ENCODE measurements at places on chromosomes 16 and 17.

DNA sequence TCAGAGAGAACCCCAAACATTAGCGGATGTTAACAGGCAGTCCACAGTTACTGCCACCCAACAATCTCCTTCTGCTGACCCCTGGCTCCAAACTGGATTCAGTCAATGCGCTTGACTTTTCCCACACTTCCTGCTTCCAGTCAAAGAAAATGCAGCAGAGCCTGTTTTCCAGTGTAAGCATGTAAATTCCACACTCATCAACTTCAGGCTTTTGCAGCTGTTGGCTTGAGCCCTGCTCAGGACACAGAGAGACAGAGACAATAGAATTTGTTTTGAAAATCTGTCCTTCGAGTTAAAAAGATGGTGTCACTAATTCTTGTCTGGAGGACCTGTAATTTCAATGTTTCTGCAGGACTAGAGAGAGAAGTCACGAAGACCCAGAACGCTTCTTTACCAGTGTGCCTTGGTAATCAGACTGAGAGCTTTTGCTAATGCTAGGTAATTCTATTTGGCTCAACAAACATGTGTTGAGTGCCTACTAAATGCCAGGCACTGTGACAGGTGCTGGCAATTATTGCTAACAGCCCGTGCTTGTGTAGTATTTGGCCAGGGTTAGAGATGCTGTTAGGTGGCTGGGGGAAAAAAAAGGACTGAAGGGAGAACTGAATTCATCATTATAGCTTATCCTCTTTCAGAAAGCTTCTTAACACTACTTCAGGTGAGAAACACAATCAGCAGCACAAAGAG lies 32.5 kb downstream of the HOXB1 start:
- DNase-seq, result no peak

GRCh38 chr16:23058576-23058975 lies 90.7 kb downstream of the USP31 start:
- no peak for DNase-seq

- no peak for DNase-seq
These were observed 5.4 kb downstream of the ASPHD1 start for GRCh38 chr16:29905668-29906067.

GRCh38 chr17:80219763-80220053 lies 425 bp downstream of the SGSH start:
- DNase-seq, result no peak

- DNase-seq, result no peak
These were observed 41.2 kb upstream of the NDRG4 start for GRCh38 chr16:58458606-58459343.

DNA sequence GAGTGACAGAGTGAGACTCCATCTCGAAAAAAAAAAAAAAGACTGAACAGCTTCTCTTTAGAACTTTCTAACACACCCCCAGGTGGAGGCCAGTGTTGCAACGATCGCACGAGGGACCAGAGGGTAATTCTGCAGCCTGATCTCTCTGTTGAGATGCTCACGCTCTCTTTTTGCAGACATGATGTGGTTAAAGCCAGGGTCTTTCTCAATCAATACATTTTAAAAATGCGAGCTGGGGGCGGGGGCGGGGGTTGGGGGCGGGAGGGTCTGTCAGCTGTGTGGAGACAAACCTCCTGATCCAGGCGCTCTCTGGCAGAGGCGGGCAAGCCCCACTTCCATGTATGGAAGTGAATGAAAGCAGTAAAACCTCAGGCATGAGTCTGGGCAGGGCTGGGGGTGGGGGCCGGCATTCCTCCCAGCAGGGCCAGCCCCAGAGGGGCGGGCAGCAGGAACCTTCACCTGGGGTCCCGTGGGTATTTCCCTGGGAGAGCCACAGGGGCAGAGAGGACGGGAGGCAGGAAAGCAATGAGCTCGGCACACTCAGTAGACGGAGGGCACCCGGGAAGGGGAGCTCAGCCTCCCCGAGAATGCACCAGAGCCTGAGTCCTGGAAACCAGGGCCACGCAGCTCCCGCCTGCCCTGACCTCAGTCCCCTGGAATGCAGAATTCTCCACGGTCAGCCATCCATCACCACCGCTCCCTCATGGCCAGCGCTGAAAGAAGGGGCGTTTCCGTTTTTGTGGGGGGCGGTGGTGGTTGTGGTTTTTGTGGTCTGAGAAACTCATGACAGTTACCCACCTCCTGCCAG lies 28.0 kb downstream of the NXN start:
- DNase-seq, result peak; percentile 87

DNA sequence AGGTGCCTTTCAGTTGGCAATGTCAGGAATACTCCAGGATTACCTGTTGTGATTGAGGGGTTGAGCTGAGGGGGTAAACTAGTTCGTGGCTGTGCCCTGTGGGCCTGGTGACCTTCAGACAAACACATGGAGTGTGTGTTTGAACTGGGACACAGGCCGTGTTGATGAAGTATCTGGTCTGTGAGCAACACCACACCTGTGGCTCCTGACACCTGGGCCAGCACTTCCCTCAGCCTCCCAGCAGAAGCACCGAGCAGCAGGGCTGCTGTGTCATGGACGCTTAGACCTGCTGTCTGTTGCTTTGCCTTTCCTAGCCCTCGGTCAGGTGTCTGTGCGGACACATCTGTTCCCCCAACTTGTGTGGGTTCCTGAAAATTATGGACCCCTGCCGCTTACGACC lies 82.9 kb downstream of the KSR1 start:
- DNase-seq, result no peak

GRCh38 chr16:2230376-2230775 lies 5.9 kb upstream of the DNASE1L2 start:
- no peak for DNase-seq

GRCh38 chr16:15960124-15960971 lies 10.9 kb downstream of the ABCC1 start:
- no peak for DNase-seq

DNA sequence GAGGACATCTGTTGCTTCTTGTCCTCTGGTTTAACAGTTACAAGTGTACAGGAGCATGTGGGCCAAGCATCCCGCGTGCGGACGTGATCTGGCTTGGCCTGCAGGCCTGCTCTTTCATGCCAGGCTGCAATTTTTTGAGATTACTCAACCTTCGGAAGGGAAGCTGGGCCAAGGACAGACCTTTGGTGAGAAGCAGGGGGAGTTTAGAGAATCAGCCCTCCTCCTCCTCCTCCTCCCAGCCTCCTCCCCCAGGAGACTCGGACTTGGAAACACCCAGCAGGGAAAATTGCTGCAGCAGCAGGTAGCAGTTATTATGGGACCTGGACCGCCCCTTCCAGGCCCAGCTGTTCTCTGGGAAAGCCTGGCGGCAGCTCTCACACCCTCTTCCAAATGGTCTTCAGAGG lies 5.1 kb upstream of the KLHL36 start:
- peak; percentile 81 for DNase-seq

DNA sequence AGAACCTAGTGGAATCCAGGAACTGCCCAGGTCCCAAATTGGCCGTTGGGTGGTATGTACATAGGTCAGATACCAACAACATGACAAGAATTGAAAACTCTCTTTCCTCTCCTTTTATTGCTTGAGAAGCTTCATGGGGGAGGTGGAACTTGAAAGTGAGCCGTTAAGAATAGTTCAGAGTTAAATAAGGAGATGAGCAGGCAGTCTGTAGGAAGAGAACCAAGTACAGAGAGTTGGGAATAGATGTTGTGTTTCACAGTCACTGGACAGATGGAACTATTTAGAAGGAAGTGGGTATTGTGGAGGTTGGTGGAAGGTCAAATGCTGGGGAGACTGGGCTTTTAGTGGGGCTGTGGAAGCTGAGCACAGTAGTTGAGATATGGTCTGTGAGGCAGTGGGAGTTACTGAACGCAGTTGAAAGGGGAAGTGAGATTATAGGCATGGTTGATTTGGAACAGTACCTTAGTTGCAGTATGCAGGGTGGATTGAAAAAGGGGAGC lies 26.4 kb downstream of the ARHGAP44 start:
- no peak for DNase-seq

DNA sequence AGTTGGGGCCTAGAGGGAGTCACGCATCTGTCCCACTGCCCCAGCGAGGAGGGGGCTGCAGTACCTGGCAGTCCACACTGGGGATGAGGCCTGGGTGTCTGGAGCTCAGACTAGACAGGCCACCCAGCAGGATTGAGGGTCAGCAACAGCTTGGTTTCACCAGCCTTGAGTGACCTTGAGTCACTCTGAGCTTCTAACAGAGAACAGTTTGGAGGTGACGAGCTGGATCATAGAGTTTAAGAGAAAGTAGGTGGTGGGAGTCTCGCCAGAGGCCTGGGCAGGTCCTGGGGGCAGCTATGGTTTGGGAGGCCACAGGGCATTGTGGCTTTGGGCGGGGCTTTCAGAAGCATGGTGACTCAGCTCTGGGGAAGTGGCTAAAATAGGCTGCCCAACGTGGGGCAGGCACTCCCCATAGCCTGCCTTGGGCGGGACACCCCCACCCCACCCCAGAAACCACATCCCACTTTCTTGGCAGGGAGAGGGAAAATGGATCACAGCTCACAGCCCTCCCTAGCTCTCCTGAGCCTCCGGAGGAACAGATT lies 20.5 kb downstream of the CDC42EP4 start:
- DNase-seq, result no peak

DNA sequence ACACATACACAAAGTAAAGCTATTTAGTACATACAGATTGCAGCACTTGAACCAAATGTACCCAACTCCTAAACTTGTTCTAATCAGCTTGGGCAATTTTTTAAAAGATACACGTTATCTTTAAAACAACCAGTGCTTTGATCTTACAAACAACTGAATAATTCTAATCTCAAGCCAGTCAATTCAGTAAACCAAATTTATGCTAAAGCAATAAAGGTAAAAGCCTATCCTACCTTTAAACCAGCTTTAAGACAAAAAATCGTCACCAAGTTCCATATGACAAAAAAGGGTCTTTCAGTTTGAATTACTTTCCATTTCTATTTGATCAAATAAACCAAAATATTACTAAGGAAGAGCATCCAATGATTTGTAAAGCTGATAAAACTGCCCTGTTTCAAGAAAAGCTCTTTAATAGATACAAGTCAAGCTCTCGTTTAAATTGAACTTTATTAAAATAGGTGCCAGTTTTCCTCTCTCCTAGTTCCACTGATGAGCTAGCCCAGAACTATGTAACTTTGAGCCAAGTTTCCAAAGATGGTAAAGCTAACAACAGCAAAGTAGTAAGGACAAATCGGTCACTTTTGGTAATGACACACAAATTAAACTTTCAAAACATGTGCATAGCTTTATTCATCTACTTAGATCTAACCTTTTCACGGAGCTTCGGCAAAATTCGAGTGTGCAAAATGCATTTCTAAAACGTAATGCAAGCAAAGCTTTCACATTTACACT lies 10.2 kb downstream of the CRYBA1 start:
- DNase-seq, result no peak

DNA sequence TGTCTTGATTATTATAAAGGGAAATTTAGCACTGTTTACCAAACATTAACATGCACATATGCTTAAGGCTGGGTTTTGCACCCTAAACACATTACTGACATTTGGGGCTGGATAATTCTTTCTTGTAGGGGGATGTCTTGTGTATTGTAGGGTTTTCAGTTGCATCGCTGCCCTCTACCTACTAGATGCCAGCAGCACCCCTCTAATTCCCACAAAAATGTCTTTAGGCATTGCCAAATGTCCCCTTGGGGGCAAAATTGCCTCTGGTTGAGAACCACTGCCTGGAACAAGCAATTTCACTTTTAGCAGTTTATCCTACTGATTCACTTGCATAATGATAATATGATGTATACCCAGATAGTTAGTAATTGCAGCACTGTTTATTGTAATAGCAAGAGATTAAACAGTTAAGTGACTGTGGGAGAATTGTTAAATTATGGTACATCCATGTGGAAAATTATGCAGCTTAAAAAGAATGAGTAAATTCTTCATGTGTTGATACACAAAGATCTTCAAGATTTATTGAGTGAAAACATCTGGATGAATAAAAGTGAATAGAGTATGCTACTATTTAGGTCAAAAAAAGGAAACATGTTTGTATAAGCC lies 18.4 kb downstream of the PRSS54 start:
- DNase-seq, result no peak

GRCh38 chr17:62847426-62847825 lies 39.3 kb upstream of the MARCHF10 start:
- DNase-seq, result no peak

DNA sequence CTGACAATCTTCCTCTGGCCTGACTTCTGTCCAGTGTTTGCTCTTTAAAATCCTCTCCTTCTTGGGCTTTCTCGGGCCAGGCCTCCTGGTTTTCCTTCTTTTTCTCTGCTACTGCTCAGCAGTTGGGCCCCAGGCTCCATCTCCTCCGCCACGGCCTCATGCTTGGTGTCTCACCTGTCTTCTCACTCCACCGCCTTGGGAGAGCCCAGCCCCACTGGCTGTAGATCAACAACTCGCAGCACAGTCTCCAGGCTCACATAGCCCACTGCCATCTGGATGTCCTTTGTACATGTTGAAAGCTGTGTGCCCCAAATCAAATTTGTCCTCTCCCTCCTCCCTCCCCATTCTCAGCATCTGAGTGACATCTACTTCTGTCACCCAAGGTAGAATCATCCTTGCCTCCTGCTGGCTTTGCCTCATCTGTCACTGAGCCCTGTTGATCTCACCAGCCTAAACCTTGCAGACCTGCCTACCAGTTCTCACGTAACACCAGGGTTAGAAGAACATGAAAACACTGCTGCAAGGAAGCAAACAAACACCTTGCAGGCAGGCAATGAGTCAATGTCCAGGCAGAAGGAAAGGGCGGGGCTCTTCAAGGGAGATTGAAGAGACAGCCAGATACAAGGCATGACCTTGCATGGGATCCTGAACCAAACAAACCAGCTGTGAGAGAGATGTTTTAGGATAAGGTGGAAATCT lies 103.2 kb upstream of the SMURF2 start:
- DNase-seq, result no peak

- no peak for DNase-seq
These were observed 24.9 kb downstream of the CMTR2 start for GRCh38 chr16:71264299-71264698.

GRCh38 chr16:29821643-29822115 lies 1.4 kb downstream of the MVP start:
- DNase-seq, result no peak

- no peak for DNase-seq
These were observed 4.0 kb downstream of the RSPRY1 start for GRCh38 chr16:57190136-57190535.

DNA sequence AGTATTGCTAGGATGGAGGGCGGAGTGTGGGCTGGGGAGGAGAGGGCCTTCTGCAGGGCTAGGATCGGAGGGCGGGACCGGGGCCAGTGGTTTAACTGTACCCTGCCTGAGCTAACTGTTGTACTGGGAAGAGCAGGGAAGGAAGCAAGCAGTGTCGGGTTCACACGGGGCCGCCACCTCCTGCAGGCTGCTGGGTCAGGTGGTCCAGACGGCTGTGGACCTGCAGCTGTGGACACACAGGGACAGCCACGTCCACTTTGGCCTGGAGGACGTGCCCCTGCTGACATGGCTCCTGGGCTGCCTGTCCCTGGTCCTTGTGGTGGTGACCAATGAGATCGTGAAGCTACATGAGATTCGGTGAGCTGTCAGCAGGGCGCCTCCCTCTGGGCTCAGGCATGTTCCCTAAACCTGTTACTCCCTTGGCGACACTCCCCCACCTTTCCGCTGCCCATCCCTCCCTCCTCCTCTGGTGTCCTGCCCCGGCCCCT lies 16.6 kb downstream of the CASKIN2 start:
- peak; percentile 27 for DNase-seq

- DNase-seq, result no peak
These were observed 68.5 kb upstream of the RPL38 start for GRCh38 chr17:74134991-74135390.

- DNase-seq, result no peak
These were observed 39.3 kb upstream of the GNG13 start for GRCh38 chr16:839643-840408.

Data from muscle of back (tissue), 13 donors.